ENCODE measurements at places on chromosomes 2 and 18. TPM values are rescaled to one million over a fixed set of nuclear protein-coding genes. Genes with fewer than 3 reads are reported as not detected.

- H3K27me3 ChIP-seq, result no peaks in the 10 kb centered on the region
- no peak overlapping the region for H3K27ac ChIP-seq
- no peaks in the 10 kb centered on the region for H3K4me1 ChIP-seq
These were observed 46.3 kb downstream of the ZCCHC2 start for GRCh38 chr18:62569081-62569655.

- peak overlapping the region; percentile 17 for H3K4me3 ChIP-seq
- no peak overlapping the region for H3K27ac ChIP-seq
These were observed 128.8 kb upstream of the SLC1A4 start for GRCh38 chr2:64860276-64860885.

DNA sequence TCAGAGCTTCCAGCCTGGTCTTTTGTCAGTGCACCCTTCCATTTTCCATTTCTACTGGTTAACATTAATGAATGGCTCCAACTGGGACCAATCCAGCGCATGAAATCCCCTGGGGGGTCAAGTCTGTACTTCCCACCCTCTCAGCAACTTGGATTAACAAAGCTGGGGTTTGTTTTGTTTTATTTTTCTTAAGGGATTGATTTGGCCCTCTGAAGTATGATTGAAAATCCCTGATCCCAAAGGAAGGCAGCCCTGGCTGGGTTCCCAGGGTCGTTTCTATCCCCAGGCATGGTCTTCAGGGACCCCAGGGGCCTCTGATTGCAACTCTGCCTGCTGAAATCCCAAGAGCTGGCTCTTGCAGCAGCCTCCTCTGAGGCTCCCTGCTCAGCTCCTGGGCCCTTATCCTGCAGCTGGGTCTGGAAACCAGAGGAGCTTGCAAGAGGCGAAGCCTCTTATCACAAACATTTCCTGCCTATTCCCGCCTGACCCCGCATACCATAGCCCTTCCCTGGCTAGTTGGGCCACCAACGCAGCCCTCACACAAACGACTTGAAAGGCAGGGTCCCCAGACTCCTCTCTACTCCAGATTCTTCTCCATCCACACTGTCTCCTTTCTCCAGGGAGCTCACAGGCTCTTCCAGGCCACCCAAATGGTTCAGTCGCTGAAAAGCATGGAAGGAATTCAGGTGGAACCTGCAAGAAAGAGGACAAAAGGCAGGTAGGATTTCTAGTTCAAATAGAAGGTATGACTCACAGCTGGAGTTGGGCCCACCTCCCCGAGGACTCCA lies 109.7 kb upstream of the PKDCC start:
- DNase-seq, result peak; percentile 55
- H3K27ac ChIP-seq, result peak overlapping the region; percentile 27
- H3K4me1 ChIP-seq, result peaks cover 33% of the 10 kb centered on the region
- H3K36me3 ChIP-seq, result no peaks in the 10 kb centered on the region

DNA sequence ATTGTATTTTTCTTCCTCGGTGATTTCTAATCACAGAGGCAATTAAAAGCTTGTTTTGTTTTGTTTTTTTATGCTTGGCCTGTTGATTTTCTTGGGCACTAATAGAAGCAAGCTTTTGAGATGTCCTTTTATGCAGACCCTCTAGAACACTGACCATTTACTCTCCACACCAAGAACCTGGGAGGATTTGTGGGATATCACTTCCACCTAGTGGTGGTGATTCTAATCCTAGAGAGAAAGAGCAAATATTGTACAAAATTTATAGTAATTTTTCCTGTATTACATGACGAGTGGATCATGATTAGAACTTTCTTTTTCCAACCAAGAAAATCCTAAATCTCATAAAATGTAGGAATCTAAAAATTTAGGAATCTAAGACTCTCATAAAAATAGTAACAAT lies 23.4 kb downstream of the NEMP2 start:
- H3K4me1 ChIP-seq, result no peaks in the 10 kb centered on the region
- H3K4me3 ChIP-seq, result no peak overlapping the region
- DNase-seq, result no peak
- no peaks in the 10 kb centered on the region for H3K27me3 ChIP-seq
- H3K27ac ChIP-seq, result no peak overlapping the region

DNA sequence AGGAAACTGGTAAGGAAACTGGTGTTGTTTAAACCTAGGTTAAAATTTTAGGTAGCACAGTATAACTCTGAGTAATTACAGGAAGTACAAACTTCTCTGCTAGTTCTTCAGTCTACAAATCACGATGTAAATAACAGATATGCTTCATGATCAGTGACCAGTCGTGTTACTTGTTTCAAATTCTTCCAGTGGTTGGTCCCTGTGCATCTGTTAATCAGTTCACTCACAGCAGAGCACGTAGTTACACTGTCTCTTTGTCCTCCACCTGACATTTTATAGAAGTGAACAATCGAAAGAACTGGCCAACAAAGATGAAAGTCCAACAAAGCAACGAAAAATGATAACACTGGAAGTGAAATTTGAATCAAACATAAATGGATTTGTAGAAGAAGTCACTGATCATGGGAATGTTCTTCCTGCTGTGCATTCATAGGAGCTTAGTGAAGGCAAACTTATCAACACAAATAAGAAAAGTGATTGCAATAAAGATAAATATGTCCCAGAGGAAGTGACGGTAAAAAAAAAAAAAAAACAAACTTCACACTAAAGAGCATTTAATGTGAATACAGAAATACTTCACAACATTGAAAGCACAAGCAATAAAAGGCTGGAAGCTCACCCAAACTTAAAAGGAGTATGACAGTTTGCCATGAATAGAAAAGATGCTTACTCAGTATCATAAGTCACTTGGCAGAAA lies 7.0 kb downstream of the EIF2AK2 start:
- no peaks in the 10 kb centered on the region for H3K4me1 ChIP-seq
- no peak for DNase-seq
- no peaks in the 10 kb centered on the region for H3K27me3 ChIP-seq
- peaks cover 25% of the 10 kb centered on the region for H3K36me3 ChIP-seq
- H3K27ac ChIP-seq, result no peak overlapping the region

- H3K27ac ChIP-seq, result no peak overlapping the region
- no peak for DNase-seq
- no peak overlapping the region for H3K4me3 ChIP-seq
- H3K4me1 ChIP-seq, result no peaks in the 10 kb centered on the region
- H3K27me3 ChIP-seq, result no peaks in the 10 kb centered on the region
These were observed 22.2 kb downstream of the EFR3B start for GRCh38 chr2:25063876-25064660.

GRCh38 chr2:234796045-234796591 lies 155.7 kb upstream of the SH3BP4 start:
- no peaks in the 10 kb centered on the region for H3K36me3 ChIP-seq
- no peak overlapping the region for H3K4me3 ChIP-seq
- H3K27me3 ChIP-seq, result 0 out of 2 replicates have a peak, but pooled peaks cover 2% of the 10 kb centered on the region

DNA sequence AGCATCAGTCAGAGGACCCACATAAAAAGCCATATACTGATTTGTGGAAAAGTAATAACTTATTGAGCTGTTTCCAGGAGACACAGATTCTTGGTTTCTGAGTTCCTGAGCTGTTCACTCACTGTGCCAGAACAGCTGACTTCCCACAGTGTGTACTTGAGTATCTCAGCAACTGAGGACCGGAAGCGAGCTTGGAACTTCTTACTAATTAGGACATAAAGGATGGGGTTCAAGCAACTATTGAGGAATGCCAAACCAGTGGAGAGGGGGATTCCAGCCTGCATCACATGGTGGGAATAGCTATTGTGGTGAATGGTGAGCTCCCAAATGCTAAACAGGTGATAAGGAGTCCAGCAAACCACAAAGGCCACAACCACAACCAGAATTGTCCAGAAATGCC lies 16.4 kb downstream of the EEF1B2 start:
- no peak overlapping the region for H3K4me3 ChIP-seq
- H3K4me1 ChIP-seq, result no peaks in the 10 kb centered on the region
- H3K27ac ChIP-seq, result no peak overlapping the region
- no peaks in the 10 kb centered on the region for H3K27me3 ChIP-seq
- H3K36me3 ChIP-seq, result no peaks in the 10 kb centered on the region

- H3K4me1 ChIP-seq, result no peaks in the 10 kb centered on the region
- no peaks in the 10 kb centered on the region for H3K27me3 ChIP-seq
- no peak overlapping the region for H3K4me3 ChIP-seq
- no peak for DNase-seq
- H3K27ac ChIP-seq, result no peak overlapping the region
These were observed 33.6 kb downstream of the KIDINS220 start for GRCh38 chr2:8803658-8804379.

- H3K36me3 ChIP-seq, result no peaks in the 10 kb centered on the region
- no peak for DNase-seq
- peaks cover 21% of the 10 kb centered on the region for H3K27me3 ChIP-seq
- no peak overlapping the region for H3K27ac ChIP-seq
- peak overlapping the region; percentile 82 for H3K4me3 ChIP-seq
These were observed 4.2 kb downstream of the ZNF516 start for GRCh38 chr18:76490670-76491472.

Gene ZNF385B
- 2.9 TPM for total RNA-seq

Measured in H1 (cell line).